Lower leg skin (tissue), 4 donors: ENCODE measurements at places on chromosomes 4 and X.

DNA sequence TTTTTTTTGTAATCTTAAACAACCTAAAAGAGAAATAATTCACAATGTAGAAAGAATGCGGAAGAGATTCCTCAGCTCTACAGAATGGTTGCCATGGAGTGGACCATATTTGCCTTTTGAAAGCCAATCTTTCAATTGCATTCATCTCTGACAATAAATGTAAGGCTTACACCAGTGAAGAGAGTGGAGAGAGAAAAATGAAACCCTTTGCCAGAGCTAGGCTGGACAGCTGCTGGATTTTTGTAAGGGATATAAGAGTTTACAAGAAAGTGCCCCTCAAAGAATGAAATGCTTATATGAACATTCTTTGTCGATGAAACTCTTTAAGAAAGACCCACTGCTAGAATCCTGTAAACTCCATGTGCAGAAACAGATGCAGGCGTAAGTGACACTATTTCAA, 66.0 kb upstream of the FAT1 start:
- DNase-seq = no peak

- no peak for DNase-seq
Measured at GRCh38 chr4:69830560-69831269, 29.2 kb downstream of the SULT1E1 start.

- DNase-seq = no peak
Measured at GRCh38 chr4:118282692-118283091, 70.1 kb downstream of the PRSS12 start.

DNA sequence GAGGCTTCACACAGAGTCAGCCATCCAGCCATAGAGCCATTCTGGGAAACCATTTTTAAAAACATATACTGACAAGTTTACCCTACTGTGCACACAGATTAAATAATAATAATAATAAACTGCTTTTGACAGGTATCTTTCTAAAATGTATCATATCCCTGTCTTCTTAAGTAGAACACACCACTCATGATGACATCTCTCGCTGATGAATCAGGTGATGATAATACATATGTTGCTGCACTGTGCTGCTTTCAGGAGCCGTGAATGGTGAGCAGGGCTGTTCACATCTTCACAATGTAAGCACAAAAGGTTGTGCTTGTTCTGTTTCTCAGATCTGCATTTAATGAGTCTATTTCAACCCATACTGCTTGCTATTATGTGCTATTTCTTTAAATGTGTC, 3.5 kb downstream of the MTNR1A start:
- DNase-seq = no peak
